ENCODE measurements at places on chromosomes 4 and X.

GRCh38 chr4:117700111-117700892, 334.0 kb upstream of the NDST3 start:
- DNase-seq = peak; percentile 2

- peak; percentile 6 for DNase-seq
Measured at GRCh38 chrX:9071031-9071650, 37.2 kb upstream of the FAM9B start.

DNA sequence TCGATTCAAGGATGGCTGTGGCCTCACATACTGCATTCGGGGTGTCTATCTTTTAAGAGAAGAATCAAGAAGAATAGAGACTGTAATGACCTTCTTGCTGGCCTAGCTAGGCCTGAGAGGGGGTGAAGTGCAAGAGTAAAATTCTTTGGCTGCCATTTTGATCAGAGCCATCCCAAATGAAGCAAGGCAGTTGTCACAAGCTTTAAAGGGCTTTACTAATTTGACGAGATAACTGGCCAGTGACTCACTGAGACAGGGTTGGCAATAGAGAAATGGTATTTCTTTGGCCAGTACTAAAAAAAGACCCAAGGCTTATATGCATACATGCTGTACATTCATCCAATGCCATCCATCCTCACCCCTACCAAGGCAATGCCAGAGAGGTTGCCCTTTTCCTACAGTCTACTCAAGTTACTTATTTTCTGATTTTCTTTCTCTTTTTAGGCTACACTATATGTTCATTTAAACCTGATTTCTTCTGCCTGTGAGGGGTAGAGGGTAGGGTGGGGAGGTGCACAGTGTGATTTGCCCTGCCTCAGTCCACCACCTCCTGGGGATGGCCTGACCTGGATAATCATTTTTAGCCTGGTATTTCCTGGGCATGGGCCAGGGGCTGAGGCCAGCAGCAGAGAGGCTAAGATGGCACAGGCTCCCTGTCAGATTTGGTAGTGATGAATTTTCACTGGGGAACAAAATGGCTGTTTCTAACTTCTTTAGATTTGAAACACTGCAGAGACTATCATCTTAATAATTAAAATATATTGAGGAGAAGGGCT, 32.2 kb downstream of the ATG4A start:
- DNase-seq = no peak

GRCh38 chr4:74536557-74536956, 91.6 kb downstream of the AREG start:
- no peak for DNase-seq

DNA sequence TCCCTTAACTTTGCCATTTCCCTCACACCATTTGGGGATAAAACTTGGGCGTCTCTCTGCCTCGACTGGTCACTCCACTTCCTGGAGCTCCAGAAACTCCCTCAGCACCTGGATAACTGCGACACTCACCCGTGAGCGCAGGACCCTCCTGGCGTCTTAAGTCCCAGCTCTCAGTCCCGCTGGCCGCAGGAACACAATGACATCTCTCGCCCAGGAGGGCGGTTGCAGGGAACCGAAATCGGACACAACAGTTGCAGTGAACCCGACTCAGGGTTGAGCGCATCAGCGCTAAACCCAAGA, 370.9 kb upstream of the SMIM31 start:
- DNase-seq = no peak

- no peak for DNase-seq
Measured at GRCh38 chr4:108287834-108288413, 119.2 kb upstream of the LEF1 start.

GRCh38 chr4:34922325-34922724, 1322.0 kb downstream of the ARAP2 start:
- no peak for DNase-seq

- peak; percentile 5 for DNase-seq
Measured at GRCh38 chr4:40763228-40763716, 13.5 kb downstream of the NSUN7 start.

GRCh38 chr4:118112117-118113046, 78.1 kb downstream of the NDST3 start:
- peak; percentile 72 for DNase-seq

DNA sequence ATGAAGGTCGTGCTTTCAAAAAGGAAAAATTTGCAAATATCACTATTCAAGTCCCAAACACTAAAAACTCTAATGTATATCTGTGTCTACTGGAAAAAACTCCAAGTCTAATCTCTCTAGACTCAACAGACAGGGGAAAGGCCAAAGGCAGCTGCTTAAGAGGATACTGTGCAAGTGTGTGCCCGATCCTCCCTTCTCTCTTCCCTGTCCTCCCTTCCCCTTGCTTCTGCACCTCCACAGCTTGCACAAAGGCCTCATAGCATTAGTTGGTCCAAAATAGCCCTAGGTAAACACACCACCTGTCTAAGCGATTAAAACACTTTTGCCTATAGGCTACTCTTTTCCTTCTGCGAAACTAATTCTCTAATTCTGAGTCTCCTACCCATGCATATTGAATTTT, 10.6 kb downstream of the C4orf54 start:
- DNase-seq = no peak

GRCh38 chrX:154409222-154409871, at the start of gene DNASE1L1:
Gene DNASE1L1 (minus strand): TSS chrX:154409254. CDS start chrX:154405568, 3,686 bp downstream.
- peak; percentile 89 for DNase-seq

- no peak for DNase-seq
Measured at GRCh38 chr4:115515772-115516171, 402.4 kb upstream of the NDST4 start.

DNA sequence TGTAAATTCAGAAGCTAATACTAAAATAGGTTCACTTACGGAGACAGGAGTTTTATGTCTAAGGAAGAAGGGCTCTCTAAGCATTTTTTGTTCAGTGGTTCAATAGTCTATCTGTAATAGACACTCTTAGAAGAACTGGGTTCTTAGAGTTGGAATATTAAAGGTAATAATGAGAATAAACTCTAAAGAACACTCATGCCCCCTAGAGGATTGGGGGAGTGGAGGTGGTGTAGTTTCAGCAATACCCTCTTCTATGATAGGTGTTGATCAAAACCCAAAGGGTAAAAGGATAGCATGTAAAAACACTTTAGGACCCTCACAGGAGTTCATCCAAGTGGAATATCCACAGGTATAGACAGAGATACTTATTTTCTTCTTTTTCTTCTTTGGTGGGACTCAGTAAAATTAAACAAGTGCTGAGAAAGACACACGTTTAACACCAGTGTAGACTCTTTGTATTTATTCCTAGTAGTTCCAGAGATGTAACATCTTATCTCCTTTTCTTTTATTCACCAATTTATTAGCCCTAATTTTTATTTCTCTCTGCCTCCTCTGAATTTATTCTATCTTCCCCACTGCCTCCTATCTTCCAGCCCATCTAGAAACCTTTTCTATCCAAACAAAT, 25.7 kb upstream of the MND1 start:
- no peak for DNase-seq

DNA sequence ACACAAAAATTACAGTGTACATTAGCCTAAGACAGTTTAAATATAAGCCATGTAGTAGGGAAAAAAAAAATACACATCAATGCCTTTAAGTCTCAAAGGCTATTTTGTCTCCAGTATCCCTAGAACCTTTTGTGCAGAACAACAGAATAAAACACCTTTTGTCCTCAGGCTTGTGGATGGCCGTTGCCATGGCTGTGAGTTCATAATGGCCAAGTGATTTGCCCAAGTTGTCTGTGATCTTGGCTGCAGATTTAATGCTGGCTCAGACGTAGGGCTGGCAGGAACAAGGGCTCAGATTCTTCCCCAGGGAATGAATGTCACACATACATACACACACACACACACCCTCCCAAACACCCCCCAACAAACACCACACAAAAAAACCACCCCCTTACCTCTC, 25.3 kb downstream of the GPM6B start:
- DNase-seq = no peak

DNA sequence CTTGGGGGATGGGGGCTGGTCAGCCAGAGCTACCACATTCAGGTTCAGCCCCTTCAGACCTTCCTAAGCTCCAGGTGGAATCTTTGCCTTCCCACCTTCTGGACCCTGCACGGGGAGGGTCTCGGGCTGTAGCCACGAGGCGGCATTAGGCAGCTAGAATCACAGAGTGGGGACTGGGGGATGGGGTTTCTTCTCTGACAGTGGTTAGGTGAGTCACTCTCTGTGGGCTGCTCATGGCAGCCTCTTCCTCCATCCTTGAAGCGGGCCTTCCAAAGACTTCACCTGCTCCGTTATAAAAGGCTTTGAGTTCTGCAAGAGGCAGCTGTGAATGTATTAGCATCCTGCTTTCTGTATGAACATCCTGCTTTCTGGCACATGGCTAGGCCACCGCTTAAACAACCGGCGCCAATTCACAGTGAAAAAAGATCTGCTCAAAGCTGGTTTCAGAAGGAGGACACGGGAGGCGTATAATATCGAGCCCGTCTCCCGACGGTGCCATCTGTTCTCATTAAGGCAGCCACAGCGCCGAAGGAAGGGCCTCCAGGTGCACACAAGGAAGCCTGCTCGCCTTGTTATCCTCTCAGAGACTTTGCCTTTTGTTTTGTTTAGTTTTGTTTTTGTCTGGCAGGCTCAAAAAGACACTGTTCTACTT, 74.3 kb upstream of the IGFBP7 start:
- DNase-seq = no peak

DNA sequence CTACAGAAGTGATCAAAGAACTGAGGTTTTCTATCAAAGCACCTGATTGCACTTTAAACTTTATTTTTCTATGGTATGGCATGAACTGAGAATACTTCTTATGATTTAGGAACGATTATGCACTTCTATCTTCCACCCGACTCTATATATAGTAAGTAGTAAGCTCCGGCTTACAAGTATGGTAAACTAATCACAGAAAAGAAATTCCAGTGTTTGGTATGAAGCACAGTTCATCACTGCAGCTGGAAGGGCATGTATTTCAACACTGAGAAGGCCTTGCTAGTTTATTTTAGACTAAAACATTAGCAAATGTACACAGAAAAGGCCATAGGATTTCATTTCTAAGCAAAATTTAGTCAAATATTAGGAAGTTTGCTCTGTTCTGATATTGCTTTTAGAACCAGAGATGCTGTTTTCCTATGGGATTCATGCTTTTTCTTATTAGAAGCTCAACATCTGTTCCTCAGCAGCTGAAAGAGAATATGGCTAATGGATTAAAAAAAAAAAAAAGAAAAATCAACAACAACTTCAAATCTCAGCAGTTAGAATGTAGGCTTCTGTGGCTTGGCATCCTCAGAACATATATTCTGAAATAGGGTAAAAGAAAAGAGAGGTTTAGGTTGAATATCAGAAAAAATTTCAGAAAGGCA, 273.5 kb downstream of the C4orf33 start:
- DNase-seq = no peak

DNA sequence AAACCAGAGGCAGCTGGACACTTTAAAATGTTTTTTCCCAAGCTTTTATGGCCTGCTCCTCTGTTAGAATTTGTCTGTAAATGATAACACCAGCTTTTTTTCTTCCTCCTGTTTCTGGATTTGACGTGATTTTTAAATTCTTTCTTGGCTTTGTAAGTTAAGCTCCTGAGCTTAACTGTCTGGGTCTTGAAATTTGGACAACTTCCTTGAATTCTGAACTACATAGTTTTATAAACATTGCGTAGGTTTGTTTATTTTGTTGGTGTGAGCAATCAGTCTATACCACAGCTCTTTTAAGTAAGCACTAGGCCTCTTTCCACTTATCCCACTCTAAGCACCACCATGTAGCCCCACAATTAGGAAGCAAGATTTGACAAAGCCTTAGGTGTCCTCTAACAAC, 144.4 kb upstream of the GUCY1A1 start:
- no peak for DNase-seq

GRCh38 chr4:102153391-102153790, 191.9 kb downstream of the SLC39A8 start:
- no peak for DNase-seq

DNA sequence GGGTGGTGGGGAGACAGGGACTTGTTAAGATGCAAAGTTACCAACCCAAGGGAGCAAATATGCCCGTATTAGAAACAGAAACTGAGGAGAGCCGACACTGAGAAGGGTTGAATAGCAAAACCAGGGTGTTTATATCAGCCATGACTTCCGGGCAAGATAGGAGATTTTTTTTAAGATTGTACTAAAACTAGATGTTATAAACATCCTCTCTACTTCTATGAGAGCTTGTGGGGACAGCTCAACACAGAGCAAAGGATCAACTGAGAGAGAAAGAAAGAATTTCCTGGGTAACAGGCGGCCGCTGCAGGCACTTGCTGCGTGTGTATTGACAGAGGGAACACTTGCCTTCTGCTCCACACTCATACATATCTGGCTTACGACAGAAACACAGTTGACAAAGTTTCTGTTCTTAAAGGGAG, 49.1 kb upstream of the FBXW7 start:
- DNase-seq = no peak

DNA sequence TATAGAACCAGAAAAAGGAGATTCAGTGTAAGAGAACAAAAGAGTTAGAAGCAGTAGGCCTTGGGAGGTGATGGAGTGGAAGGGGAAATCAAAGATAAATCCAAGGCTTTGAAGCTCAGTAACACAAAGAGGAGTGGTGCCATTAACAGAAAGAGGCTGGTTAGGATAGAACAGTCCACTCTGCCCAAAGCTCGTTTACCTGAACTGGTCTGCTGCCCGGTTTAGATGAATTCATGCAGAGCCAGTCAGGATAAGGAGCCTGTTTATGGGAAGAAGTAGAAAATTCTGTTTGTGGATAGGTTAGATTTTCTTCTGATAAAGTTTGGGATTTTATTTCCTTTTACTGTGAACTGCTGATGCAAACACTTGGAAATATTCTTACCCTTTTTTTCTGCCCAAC, 80.6 kb downstream of the HMGB2 start:
- no peak for DNase-seq

- peak; percentile 38 for DNase-seq
Measured at GRCh38 chr4:41009411-41009810, 204.9 kb downstream of the APBB2 start.

- no peak for DNase-seq
Measured at GRCh38 chrX:49932791-49933190, 10.4 kb downstream of the CLCN5 start.

DNA sequence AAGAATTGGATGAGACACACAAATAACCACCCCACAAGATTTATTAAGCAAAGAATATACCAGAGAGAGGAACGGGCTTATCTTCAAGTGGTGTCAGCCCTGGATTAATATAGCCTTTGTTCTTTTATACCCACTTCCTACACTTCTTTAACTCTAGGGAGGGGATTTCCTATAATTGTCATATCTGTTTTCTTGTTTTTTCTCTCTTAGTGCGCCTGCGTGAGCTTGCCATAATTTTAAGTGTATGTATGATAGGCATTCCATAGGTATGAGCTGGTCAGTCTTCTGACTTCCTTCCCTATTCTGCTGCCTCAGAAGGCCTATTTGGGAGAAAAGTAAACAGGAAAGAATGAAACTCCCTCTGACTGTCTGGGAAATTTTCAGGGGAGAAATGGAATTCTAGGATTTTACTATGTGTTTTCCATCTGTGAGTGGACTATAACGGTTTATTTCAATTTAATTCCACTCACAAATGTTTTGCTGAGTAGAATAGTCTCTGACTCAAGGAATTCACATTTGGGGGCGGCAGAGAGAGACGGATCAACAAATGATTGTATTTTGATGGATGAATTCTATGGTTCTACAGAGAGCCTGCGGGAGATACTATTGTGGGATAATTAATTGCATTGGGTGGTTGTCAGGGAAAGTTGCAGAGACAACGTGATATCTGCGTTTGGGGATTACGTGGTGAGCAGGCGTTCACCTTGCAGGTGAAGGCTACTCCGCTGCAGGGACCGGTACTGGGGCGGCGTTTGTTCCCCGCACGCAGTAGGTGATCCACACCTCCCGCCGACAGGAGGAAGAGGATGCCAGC, 626 bp upstream of the CEP135 start:
- peak; percentile 91 for DNase-seq

GRCh38 chr4:110139111-110139510, 59.3 kb downstream of the ELOVL6 start:
- DNase-seq = no peak
